ENCODE measurements at places on chromosomes 3 and 15.

GRCh38 chr3:39334205-39334604 lies 4.7 kb downstream of the CCR8 start:
- no peak for DNase-seq

DNA sequence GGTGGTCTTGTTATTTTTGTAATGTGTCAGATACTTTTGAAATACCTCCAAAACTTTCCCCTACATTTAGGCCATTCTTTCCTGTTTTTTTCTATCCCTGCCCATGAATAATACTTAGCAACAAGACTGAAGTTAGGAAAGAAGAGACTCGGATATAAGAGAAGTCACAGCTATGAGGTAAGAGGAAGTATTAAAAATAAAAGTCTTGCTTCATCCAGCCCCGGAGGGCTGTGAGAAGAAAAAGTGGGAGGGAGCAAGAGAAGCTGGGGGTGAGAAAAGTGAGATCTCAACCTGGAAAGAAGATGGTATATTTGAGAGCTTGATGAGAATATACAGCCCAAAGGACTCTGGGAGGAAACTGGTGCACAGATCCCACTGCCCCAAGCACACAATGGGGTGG lies 213.5 kb upstream of the CDIN1 start:
- no peak for DNase-seq

DNA sequence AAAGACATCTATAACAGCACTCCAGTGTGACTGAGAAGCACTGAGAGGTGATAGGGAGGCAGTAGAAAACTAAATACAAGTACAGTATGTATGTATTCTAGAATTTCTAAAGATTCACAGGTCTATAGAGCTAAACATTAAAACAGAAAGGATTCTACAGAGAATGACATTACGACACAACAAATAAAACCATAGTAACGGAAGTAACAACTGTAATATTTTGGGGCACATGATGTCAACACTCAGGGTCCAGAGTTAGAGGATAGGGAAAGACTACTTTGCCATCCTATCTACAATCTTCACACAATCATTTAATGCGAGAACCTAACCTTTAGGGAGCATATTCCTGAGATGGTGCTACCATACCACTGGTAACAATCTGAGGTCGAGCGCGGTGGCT lies 13.6 kb downstream of the UBXN7 start:
- DNase-seq, result no peak

- DNase-seq, result no peak
These were observed 453.2 kb upstream of the PROK2 start for GRCh38 chr3:72238010-72238691.

GRCh38 chr3:18378218-18378617 lies 46.9 kb downstream of the SATB1 start:
- no peak for DNase-seq

- no peak for DNase-seq
These were observed 119.3 kb upstream of the BFSP2 start for GRCh38 chr3:133280586-133280985.

DNA sequence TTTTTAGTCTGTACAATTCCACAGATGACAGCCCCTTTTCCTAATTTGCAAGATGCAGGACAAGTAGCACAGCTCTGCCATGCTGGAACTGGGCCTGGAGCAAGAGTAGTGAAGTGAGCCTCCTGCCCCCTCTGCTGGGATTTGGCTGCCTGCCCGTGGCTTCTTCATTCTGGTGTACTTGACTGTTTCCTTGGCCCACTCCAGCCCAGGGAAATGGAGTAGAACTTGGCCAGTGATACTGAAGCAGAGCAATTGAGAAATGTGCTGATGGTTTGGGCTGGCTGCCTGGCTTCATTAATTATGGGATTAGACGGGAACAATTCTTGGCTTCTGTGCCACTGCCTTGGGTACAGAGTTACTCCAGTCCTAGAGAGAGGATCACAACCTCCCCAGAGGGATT lies 2.8 kb downstream of the GPD1L start:
- DNase-seq, result no peak

GRCh38 chr3:157871838-157872460 lies 234.3 kb downstream of the SHOX2 start:
- no peak for DNase-seq

DNA sequence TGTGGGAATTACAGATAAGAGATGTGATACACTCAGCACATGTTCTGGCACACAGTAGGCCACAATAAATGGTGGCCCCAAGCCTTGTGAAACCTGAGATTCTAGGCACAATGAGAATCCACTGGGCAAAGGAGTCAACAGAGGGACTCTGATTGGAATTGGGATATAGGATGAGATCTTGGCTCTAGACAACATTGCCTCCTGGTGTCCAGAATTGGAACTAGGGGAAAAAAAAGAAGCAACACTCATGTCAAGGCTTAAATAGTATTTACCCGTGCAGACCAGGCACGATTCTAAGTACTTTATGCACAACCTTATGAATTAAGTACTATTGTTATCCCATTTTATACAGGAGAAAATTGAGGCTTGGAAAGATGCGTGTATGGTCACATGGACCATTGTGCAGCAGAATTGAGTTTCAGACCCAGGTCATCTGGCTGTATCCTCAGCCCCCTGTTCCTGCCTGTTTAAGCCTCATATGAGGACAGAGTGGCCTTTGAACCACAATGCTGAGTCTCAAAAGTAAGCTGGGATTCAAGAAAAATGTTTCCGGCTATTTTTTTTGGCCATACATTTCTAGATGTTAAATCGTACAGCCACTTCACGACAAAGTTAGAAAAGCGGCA lies 124.8 kb downstream of the SV2B start:
- DNase-seq, result no peak

DNA sequence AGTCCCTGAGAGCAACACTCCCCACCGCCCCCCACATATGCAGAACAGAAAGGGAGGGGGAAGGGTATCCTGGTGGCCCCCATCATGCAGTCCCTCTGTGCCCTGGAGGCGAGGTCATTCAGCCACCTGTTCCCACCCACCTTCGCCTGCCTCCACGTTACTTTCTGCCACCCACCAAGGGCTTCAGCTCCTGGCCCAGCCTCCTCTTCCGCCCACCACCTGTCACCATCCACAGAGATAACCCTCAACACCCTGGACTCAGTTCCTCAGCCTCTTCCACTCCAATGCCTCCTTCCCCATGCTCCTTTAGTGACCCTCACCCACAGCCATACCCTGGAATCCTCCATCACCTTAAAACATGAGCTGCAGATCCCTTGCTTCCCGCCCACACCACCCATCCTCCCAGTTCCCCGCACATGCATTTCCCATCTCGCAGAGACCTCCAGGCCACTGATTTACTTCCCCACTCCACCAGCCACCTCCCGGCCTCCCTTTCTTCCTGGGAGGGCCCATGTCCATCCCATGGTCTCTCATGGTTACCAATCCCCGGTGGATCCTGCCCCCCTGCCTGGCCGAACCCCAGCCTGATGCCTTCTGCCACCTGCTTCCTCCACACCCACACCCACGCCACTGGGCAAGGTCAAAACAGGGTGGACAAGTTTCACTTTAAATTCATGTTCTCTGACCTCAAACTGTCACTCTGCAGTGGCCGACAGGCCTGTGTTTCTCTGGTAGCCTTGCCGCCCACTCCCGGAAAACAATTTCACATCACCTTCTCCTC lies 18.2 kb downstream of the HOMER2 start:
- no peak for DNase-seq

GRCh38 chr15:63556246-63556645 lies 40.9 kb upstream of the FBXL22 start:
- no peak for DNase-seq

DNA sequence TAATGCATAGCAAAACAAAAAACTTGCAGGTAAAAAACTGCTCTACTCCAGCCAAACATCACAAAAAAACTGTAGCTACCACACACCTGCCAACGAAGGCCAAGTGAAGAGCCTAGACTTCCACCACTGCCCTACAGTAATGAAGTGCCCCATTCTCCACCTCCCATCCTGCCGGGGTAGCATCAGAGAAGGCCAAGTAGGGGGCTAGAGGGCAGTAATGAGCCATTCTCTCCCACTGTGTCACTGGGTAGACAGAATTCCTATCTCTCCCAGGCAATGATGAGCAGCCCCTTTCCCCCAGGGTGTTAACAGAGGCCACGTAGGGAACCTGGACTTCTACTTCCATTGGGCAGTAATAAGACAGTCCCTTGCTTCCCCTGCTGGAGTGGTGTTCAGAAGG lies 9.5 kb downstream of the SEC22C start:
- peak; percentile 33 for DNase-seq

GRCh38 chr3:13420831-13421765 lies 976 bp upstream of the NUP210 start:
- peak; percentile 73 for DNase-seq

GRCh38 chr3:172965256-172965655 lies 175.8 kb downstream of the SPATA16 start:
- no peak for DNase-seq

DNA sequence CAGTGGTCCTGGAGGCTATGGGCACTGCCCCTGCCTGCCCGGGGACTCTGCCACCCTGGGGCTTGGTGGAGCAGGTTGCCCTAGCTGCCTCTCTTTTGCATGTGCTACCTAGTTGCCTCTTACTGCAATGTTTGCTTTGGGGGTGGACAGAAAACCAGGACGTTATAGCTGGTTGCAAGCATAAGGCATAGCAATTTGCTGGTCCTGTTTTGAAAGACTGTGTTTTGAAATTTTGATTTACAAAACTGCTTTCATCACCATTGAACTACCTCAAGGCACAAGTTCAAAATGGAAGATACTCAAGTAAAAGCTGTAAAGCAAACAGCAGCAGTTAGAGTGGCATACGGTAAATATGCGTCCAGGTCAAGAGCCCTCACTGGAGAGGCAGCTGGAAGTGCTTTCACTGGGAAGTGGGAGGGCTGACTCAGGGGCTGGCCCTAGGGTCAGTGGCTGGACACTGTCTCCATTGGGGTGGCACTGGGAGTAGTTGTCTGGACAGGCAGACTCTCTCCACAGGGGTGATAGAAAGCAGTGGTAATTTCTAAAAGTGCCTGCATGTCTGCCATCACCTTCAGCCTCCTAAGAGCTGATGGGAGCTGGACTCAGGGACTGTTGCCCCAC lies 138.1 kb downstream of the CHDH start:
- DNase-seq, result no peak

GRCh38 chr3:58098531-58098930 lies 90.3 kb downstream of the FLNB start:
- no peak for DNase-seq

DNA sequence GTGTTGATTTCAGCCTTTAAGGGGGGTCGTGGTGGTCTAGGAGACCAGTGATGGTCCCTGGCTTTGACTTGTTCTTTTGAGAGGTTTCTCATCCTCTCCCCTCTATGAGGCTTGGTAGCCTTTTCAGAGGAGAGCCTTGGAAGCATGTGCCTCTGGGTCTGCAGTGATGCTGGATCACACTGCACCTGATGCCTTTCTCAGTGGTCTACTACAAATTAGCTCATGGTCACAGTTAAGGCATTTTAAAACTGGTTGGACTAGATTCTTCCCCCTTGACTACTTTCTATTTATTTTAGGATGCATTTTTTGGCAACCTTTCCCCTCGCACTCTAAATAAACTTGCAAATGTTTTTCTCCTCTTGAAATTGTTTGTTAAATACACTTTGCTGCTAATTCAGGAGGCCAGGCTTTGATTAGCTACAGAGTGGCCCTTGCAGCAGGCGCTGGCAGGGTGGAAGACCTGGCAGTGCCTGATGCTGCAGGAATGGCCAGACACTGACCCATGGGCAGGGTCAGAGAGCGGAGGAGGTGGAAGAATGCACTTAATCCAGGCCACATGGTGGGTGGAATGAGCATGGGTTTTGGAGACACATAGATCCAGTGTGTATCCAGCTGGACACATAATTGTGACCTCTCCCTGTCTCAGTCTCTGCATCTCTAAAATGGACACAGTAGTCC lies 318.8 kb upstream of the CTDSPL start:
- DNase-seq, result no peak

- DNase-seq, result peak; percentile 79
These were observed 18.7 kb downstream of the AP3S2 start for GRCh38 chr15:89874926-89875564.

- no peak for DNase-seq
These were observed 14.0 kb downstream of the PLA2G4D start for GRCh38 chr15:42080186-42080918.

- DNase-seq, result no peak
These were observed 253.6 kb downstream of the C3orf38 start for GRCh38 chr3:88403319-88403718.

All from activated CD4-positive, alpha-beta T cell treated with anti-CD3 and anti-CD28 coated beads for 4 hours (primary cell).